Stimulated activated CD8-positive, alpha-beta memory T cell treated with anti-CD3 and anti-CD28 coated beads, Interleukin-7, amount 100 ng/mL, for 48 hours (primary cell): ENCODE measurements at places on chromosomes 6 and 20.

DNA sequence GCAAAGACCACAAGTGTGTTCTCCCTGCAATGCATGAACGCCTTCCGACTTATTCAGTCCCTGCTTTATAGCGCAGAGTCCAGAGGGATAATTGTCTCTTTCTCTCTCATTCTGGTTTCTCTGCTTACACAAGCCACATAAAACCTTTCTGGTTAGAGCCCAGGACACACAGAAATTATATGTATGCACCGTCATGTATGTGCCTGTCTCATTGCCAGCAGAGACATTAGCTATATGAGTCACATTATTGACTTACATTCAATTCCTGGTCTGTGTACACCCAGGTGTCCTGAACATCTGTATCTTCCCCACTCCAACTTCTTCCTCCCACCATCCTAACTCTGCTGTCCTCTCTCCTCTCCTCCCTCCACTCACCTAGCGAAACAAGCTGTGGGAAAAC is 44.0 kb downstream of the LRFN2 start:
- DNase-seq: no peak

GRCh38 chr6:93859971-93860370 is 440.6 kb upstream of the EPHA7 start:
- DNase-seq: no peak

DNA sequence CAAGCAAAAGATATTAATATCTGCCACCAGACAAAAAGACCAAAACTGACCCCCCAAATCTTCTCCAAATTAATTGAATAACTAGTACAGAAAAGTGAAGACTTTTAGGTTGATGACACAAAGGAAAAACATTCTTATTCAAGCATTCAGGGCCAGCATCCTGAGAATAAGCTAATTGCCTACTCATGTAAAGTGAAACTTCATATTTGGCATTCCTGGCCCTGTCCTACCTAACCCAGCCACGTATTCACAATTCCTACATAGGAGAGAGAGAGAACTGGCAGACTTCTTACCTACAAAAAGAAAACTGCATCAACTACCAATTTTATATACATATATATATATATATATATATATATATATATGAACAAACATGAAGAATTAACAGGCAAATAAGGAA is 4.9 kb upstream of the ASCC3 start:
- DNase-seq: no peak

DNA sequence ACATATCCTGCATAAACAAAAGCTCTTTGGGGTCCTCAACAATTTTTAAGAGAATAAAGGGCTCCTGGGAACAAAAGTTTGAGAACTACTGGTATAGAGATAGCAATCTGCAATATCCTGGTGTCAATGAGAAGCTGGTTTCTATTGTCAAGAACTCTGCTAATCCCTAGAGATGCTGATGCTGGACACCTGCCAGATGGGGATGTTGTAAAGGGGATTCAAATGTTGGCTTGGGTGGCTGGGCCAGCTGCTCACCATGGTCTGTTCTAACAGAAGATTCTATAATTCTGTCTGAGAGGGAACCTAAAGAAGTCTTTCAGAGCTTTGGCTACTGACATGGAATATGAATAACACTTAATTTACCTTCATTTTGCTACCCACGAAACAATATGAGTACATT is 137.8 kb downstream of the BTBD9 start:
- no peak for DNase-seq

GRCh38 chr6:131038597-131039344 is 24.3 kb downstream of the EPB41L2 start:
- DNase-seq: no peak

DNA sequence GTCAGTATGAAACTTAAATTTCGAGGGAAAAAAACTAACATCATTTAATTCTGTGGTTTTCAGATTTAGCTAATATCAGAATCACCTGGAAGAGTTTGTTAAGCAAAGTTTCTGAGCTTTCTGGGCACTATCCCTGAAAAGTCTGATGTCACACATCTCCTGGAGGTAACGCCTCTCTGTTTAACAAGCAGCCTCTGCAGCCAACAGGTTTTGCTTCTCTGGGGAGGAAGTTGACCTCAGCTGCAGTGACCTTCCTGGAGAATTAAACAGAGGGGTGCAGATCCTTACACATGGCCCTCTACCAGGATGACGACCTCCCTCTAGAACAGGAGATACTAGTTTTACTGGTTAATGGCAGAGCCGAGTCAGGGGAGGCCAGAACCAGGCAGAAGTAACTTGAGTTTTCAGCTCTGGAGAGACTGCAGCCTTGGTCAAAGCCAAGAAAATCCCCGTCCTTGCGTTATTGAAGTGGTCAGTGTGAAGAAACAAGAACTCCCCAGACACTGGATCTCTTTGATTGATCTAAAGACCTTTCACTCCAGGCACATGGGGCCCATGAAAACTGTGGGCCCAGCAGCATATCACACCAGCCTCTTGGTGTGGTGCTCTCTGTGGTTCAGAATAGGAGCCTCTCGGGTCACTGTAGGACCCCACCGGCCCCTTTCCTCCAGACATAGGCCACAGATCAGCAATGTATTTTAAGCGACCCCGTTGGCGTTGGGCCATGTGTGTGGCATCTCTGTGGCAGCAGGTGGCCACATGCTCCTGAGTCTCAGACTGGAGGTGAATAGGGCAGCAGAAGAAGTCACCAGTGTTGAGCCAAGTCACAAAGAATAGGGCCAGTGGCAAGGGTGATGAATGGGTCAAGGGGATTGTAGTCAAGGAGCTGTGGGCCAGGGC is 33.4 kb upstream of the CCR6 start:
- no peak for DNase-seq

DNA sequence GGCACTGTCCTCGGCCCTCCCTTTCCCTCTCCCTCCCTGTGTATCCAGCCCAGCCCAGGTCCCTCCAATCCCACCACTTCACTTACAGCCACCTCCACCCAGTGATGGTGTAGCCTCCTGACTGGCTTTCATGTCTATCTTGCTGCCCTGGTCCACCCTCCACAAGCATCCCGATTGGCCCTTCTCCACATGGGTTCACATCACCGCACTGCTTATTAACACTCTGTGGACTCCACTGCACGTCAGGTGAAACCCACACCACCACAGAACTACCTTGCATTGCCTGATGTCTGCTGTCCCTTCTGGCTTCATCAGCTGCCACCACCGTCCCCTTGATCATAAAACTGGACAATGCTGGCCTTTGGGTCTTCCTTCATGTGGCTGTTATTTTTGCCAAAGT is 220.4 kb upstream of the ARID1B start:
- no peak for DNase-seq

GRCh38 chr6:18511211-18511610 is 124.1 kb downstream of the RNF144B start:
- DNase-seq: no peak

DNA sequence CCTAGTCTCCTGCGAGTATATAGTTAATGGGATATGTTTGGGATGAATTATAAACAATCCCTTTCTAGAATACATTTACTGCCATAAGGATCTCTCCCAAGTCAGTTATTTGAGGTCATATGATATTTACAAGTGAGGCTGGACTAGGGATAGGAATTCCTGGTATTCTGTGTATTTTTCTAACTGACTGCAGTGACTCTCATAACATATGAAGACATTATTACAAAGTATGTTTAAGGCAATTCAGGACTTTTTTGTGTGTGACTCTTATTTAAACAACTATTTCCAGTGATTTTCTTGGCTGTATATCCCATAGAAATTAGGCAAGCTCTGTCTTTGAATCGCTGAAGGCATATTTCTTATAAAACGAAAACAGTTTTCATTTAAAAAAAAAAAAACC is 18.4 kb upstream of the TNFAIP3 start:
- DNase-seq: no peak

DNA sequence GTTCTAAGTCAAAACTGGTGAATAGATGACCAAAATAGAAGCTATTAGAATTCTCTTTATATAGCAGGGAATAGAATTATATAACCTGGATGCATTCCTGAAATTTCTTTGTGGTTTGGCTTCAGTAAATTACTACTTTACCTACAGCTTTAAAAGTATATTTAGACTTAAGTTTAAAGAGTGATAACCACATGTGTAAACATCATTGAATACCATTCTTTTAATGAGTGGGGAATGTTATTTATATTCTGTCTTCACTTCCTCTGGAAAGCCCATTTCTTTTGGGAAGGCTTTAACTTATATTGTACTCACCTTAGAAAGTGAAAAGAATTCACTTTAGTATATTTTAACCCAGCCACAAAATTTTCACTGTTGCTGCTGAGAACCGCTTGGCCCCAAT is 39.1 kb downstream of the PLEKHG1 start:
- no peak for DNase-seq

- DNase-seq: no peak
Observed at GRCh38 chr6:29490552-29490951, 2.8 kb upstream of the MAS1L start.

DNA sequence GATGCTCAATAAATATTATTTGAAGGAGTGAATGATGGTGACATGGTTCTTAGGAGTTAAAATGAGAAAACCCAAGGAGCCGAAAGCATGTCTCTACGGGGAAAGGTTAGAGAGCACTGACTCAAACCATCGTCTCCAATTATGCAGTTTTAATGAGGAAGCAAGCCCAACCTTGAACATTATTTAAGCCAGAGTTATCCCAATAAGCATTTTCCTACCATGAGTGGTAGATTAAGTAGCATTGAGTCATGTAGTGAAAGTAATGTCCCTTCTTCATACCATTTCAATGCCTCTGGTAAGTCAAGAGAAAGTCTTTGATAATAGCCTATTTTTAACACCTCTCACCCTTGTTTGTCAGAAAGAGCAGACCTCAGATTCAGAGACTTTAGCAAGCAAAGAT is 13.5 kb downstream of the TSHZ2 start:
- no peak for DNase-seq

DNA sequence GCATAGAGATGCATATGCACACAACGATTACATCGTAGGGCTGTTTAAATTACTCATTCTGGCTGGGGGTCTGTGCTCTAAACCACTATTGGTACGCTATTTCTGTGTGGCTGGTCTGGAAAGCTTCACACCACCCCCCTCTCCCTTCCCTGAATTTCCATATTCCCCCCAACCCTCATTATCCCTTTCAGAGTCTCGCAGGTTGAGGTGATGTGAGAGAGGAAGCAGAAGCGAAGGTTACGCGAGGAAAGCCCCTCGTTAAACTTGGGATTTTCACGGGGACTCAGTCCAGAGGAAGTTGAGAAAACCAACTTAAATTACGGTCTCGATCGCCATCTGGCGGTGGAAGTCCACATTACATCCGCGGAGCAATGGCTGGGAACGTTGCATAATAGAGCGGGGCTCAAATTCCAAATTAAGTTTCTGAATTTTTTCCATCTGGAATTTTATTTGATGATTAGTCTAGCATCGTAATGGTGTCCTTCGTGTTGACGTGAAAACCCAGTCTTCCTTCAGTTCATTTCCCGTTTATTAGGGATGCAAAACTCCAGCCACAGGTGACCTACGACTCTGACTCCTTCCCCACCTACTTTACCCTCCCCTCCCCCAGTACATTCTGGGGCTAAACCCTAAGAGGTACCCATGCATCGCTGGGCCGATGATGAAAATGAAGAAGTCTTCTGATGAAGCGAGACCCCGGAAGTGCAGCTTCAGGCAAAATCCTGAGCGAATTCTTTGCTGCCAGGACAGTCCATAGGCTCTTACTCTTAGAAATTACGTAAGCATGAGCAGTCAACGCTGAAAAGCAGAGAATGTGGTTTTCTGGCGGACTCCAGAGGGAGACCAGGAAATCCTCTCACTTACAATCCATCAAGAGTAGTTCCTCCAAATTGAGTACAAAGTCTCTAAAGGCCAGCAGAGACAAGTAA is 19.7 kb downstream of the HLA-DOB start:
- peak; percentile 39 for DNase-seq

- no peak for DNase-seq
Observed at GRCh38 chr6:104698979-104699378, 160.7 kb downstream of the HACE1 start.

GRCh38 chr20:9363673-9364072 is 150.7 kb upstream of the LAMP5 start:
- DNase-seq: no peak

DNA sequence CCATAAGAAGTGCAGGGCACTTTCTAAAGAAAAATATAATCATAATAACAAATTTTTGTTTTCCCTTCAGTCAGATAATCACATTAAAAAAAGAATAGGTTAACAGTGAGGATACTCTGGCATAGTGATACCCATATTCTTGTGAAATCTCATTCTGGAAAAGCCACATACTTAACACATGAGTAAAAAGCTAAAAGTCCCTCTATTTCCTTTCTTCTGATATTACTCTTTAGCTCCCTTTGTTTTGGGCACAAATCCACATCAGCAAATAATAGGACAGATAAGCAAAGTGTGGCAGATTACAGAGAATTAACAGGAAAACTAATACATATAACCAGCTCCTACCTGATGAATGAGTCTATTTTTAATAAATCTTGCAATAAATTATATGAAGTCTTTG is 15.8 kb downstream of the SHPRH start:
- DNase-seq: no peak

GRCh38 chr6:93989630-93990029 is 570.3 kb upstream of the EPHA7 start:
- DNase-seq: no peak

DNA sequence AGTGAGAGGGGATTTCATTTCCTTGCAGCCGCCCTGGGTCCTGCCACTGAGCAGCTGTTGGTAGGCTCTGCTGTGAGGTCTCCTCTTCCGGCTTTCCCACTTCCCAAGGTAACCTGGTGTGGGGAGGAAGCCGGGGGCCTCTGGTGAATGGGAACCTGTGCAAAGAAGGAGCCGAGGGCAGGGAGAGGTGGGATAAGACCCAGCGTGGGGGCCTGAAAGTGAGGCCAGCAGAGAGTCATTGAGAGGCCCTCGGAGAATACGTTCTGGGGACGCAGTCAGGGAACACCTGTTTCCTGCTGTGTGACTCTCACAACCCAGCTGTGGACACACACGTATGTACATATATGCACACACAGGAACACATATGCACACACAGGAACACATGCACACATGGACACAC is 100.7 kb downstream of the CDH26 start:
- no peak for DNase-seq

DNA sequence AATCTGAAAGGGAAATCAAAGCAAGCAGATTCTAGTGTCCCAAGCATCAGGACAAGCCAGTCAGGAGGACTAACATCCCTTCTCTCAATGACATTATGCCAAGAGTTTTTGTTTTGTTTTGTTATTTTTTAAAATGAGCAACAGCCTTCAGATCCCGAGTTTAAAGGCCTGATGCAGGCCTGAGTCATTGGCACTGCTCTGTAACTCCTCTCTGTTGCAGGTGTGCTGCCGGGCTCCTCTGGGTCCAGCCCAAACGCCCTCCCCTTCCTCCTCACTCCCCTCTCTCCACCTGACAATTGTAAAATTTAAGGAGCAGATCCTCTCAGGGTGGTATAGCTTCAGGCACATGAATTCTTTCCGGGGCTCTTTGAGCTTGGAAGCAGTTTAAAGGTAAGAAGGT is 502.0 kb downstream of the BMP2 start:
- no peak for DNase-seq

DNA sequence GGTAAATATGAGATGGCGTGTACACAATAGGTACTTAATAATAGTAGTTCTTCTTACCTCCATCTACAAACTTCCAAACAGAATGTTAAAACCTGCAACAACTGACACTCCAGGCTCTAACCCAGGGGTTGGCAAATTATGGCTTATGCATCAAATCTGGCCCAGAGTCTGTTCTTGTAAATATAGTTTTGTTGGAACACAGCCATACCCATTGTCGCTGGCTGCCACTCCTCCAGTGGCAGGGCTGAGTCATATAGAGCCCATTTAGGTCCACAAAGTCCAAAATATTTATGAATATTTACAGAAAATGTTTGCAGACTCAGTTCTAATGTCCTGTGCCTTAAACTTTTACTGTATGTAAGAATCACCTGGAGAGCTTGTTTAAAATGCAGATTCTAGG is 69.9 kb upstream of the BTBD3 start:
- no peak for DNase-seq

- DNase-seq: no peak
Observed at GRCh38 chr20:5357946-5358345, 41.2 kb upstream of the PROKR2 start.
